ENCODE measurements at places on chromosomes 2 and 18.

DNA sequence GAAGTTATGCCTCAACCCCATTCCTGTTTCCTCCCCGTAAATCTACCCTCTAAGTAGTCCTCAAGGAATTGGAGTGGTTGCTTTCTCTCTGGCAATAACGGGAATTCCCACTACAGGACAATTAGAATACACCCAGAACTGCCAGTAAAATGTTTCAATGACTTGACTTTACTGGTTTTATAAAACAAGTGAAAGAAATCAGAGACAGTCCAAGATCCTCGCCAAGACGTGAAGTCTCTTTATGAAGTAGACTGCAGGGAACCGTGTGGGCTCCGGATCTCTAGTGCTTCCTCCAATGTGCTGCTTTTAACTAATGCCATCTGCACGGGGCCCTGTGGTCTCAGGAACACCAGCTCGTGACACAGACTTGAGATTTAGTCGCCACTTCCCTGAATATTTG is 101.4 kb downstream of the CPO start:
- DNase-seq = no peak

GRCh38 chr2:112321375-112322320 is 46.3 kb downstream of the ZC3H6 start:
- no peak for DNase-seq

DNA sequence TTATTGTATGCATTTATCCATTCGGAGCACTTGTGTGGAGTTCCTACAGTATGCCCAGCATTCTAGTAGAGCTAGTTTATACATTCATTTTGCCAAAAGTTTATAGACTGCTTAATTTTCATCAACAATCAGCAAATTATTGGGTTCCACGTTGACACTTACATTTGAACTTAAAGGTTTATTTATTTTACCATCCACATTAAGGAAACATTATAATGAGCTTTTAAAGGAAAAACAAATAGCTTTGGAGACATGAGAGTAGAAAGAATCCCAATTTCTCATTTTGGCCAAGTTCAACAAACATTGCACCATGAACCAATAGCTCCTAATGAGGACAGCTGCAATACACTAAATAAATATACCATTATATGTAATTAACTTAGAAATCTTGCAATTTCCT is 501.2 kb upstream of the SMIM21 start:
- no peak for DNase-seq

GRCh38 chr2:133993160-133993559 is 260.7 kb upstream of the MGAT5 start:
- DNase-seq = no peak
